Head of caudate nucleus (tissue), 42 donors: ENCODE measurements at places on chromosomes 4 and X.

DNA sequence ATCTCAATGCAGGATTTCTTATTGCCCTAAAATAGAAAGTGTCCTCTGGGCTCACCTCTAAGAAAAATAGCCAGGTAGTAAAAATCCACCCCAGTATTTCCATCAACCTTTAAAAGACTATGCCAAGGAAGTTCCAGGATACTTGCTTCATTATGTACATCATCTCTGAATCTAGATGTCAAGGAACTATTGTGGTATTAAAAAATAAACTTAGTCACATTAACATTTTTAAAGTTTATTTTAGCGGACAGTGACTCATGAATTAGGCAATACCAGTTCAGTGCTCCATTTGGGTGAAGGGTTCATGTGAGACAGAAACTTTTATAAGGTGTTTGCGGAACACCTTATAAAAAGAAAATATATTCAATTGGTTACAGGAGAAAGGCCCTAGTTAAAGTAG is 209.2 kb downstream of the ADAM29 start:
- DNase-seq, result no peak

DNA sequence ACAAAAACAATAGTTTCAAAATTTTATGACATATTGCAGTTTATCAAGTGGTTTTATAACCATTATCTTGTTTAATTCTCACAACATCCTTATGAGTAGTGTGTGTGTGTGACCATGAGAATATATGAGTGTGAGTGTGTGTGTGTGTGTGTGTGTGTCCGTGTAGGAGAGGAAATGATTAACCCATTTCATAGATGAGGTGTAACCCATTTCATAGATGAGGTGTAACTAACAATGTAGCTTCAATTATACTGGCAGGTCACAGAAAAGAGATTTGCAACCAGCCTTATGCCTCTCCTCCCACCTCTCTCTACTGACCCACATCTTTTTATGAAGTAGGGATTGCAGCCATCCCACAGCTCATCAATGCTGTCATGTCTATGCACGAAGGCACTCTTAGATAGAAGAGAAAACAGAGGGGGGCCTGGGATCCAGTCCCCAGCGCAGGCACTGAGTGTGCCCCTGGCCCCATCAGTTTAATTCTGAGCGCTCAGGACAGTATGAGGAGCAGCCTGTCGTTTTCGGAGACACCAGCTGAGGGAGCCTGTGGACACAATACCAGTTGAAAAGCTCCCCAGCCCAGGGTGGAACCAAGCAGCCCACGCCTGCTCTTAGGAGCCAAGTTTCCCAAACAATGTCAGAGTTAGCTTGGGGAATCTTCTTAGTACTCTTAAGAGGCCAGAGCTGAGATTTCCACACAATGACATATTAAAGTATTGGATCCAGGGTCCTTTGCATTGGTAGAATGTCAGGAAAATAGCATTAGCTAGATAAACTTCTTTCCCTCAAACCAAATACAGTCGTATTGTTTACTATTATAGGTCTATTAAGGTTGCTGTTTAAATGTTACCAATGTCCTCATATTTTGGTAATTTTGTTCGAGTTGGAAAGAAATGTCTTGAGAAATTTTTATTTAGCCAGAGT is 88.6 kb downstream of the PALLD start:
- DNase-seq, result peak; percentile 39

DNA sequence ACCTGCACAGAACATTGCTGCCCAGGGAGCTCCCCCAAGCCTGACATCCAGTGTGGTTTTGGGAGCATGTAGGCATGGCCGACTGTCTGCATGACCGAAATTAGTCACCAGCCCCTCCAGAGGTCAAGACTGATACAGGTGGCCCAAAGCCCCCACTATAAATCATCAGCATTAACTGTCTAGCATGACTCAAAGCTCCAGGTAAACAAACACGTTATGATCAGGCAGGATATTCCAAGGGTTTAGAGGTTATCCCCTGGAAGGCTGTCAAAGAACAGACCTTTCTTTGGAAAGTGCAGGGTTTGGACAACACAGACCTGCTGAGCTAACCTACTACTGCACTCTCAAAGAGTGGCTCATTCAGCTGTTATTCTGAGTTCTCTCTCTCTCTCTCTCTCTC is 2.1 kb upstream of the FAM9A start:
- DNase-seq, result no peak

GRCh38 chrX:26822448-26822847 is 606.5 kb downstream of the MAGEB5 start:
- no peak for DNase-seq

- no peak for DNase-seq
These were observed 1.4 kb downstream of the TCEAL1 start for GRCh38 chrX:103630171-103630511.

GRCh38 chr4:166481055-166481454 is 608.0 kb downstream of the TLL1 start:
- DNase-seq, result no peak

DNA sequence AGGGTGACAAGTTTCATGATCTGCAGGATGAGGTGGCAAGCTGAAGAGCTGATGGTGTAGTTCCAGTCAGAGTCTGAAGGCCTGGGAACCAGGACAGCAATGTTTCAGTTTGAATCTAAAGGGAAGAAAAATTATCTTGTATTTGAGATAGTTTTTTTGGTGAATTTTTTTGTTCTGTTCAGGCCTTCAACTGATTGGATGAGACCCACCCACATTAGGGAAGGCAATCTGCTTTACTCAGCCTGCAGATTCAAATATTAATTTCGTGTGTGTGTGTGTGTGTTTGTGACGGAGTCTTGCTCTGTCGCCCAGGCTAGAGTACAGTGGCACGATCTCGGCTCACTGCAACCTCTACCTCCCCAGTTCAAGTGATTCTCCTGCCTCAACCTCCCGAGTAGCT is 22.1 kb upstream of the SMIM14 start:
- no peak for DNase-seq

- no peak for DNase-seq
These were observed 143.6 kb downstream of the FNIP2 start for GRCh38 chr4:158912390-158912789.

- no peak for DNase-seq
These were observed 1.3 kb downstream of the SH3TC1 start for GRCh38 chr4:8200302-8200975.

GRCh38 chr4:156100651-156101050 is 147.0 kb upstream of the CTSO start:
- DNase-seq, result no peak

DNA sequence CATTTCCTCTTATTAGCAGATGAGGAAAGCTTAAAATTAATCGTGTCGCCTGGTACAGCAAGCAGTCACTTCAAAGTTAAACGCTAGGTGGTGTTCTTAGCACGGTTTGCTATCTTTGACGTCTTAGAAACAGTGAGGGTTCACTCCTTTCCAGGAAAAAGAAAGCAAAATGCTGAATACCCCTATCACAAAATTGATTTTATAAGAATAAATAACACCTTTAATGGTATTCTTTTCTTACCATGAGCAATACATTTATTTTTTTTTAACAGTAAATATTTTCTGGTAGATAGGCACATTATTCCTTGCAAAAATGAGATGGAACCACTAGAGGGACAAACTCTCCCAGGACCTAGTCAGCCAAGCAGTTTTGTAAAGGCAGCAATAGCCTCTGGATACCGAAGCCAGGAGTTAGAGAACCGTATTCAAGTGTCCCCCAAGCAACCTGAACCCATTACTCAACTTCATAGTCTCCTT is 153.9 kb downstream of the KDR start:
- DNase-seq, result peak; percentile 33

DNA sequence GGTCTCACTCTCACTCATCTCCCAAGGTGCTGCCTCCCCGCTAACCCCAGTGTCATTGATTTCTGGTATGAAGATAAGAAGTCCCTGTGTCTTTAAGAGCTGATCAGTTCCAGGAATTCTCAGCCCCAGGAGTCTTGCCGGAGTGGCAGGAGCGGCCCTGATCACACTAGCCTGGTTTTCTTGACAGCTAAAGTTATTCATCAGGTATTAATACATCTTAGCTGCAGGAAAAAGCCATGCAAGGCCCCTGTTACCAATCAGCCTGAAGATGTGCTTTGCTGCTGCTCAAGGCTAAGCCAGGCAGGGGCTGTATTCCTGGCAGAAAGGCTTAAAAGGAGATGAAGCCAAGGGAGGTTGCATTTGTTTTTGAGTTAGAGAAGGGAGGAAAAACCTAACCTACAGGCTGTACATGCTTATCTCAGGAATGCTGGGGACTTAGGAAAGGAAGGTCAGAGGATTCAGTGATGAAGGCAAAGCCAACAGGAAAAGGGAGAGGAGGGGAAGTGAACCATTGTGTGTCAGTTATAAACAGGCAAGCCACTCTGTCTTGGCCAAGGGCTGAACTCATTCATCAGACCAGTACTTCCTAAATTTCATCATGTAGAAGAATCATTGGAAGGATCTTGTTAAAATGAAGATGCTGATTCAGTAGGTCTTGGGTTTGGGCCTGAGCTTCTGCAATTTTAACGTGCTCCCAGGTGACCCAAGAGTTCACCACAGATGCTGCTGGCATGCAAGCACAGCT is 8.6 kb downstream of the SRPX start:
- no peak for DNase-seq

- DNase-seq, result no peak
These were observed 6.1 kb downstream of the TMEM192 start for GRCh38 chr4:165106518-165106917.

GRCh38 chr4:168852387-168852786 is 157.7 kb downstream of the CBR4 start:
- no peak for DNase-seq

DNA sequence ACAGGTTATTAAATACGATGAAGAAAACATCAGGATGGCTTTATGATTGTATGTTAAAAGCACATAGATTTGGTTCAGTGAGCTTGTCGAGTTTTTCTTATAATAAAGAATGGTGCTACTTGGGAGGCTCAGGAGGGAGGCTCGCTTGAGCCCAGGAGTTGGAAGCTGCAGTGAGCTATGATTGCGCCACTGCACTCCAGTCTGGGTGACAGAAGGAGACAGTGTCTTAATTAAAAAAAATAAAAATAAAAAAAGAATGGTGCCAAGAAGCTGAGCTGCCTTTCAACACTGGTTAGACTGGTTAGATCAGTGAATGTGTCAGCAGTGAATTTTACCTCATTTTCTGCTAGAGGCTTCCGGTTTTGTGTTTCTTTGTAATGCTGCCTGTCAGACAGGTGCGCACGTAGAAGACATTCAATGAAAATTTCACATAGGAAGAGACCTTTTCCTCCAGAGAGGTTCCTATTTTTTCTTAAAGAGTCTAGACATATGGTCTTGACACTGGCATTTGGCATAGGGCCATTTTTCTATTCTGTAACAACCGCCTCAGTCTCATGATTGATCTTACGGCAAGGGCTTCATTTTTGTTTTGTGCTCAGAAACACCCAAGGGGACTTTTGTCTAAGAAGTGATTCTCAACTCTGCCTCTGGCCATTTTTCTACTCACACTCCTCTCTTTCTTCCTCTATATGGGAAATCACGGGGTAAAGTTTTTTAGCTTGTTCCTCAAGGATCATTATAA is 15.0 kb upstream of the ARSF start:
- DNase-seq, result no peak

DNA sequence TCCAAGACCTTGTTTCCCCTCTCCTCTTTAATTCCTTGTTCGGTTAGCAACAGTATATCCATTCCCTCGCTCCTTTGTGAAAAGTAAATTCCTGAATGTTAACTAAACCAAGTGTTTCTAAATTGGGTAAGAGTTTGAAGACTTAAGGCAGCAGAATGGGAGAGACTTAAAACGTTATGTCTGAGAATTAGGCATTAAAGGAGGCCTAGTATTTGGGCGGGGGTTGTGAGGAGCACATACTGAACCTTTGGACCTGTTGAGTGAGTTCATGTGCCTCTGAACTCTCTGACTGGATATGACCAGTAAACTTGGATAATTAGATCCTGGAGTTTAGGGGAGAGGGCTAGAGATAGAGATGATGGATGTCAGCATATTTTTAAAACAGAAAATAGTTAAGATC is 1.2 kb downstream of the MSMO1 start:
- DNase-seq, result no peak

DNA sequence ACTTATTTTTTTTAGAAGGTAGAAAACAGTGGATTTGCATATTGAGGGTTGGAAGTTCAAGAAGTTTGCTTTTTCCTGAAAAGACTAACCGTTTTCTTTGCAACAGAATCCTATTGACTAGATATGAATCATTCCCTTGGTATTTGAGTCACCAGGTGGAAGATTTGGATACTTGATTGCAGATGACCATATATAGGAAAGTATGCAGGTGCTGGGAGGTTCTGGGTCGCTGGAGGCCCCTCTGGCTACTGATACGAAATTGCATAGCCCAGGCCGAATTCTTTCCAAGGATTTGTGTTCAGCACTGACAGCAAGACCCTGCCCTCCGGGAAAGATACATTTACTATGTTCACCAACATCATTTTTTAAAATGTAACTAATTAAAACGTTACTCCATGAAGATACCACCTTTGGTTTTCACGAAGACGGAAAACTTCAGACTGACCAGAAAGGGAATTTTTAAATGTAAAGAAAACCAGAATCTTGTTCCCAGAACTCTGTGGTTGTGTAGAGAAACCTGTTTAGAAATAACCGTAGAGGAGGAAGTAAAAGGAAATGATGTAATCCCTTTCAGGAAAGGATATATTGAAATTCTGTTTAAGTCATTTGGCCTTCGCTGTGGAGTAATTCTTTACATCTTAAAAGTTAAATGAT is 946 bp downstream of the ANXA3 start:
- DNase-seq, result no peak

DNA sequence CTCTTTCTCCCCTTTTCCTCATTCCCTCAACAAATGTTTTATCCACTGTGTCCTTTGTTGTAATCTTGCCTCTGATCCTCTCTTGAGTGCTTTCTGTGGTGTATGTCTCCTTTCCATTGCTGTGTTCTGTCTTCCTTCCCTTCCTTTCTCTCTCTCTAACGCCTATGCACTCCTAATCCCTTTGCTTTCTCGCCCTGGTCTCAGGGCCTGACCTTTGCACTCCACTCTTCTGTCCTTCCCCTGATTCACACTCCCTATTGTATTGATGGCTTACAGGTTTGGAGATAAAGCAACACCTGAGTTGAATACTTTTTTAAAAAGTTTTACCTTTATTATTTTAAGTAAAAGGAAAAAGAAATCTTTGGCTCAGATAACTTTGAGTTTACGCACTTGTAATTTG is 15.6 kb upstream of the SCOC start:
- no peak for DNase-seq

- no peak for DNase-seq
These were observed 602.9 kb upstream of the HTR2C start for GRCh38 chrX:113980953-113981352.

- DNase-seq, result no peak
These were observed 1.1 kb downstream of the ZFYVE28 start for GRCh38 chr4:2417226-2417764.

GRCh38 chrX:18424482-18425198 is 768 bp upstream of the CDKL5 start:
- peak; percentile 41 for DNase-seq

- DNase-seq, result no peak
These were observed 43.2 kb downstream of the PALLD start for GRCh38 chr4:168540086-168540485.

- DNase-seq, result no peak
These were observed 151.3 kb upstream of the NUDT6 start for GRCh38 chr4:123073650-123074049.

- DNase-seq, result no peak
These were observed 2.8 kb upstream of the TENM3 start for GRCh38 chr4:182240161-182241130.
